ENCODE measurements at places on chromosomes 6 and 20.

DNA sequence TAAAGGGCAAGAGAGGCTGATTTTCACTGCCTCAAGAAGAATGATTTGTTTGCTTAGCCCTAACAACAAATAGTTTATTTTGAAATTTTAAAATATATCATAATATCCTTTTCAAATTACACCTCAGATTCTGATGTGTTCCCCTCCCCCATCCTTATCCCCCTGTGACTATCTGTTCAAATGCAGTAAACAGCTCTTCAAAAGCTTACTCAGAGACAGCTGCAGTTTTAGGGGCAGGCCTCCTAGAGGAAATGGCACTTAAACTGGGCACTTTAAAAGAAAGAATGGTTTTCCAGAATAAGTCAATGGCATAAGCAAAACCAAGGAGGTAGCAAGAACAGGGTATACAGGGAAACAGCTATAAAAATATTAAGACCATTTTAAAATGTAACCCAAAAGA, 118.6 kb upstream of the UST start:
- DNase-seq = no peak

DNA sequence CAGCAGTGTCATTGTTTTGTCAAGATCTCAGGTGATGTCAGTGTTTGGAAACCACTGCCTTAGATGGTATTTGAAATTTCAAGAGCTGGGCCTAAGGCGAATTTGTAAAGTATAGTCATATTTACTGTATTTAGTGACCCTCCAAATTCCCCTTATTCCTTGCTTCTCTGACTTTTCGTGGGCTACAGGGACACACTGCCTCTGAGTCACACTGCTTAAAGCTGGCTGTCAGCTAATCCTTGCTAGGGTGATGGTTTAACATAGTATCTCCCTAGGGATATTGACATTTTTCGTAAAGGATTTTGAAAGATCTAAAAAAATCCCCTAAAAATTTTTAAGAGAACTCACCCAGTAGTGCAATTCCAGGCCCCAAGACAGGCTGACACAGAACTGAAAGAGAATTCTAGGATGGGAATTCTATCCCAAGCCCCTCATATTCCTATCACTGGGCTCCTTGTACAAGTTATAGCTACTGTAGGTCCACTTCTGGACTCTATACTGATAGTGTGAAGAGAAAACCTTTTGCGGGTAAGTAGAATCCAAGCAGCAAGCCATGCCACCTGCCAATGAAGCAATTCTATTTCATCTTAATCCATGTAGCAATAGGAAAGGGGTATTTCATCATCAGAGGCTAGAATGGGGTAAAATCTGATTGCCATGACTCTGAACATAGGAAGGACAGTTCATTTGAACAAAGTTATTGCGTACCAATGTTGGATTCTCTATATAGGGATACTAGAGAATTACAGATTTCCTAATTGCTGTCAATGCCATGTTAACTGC, 4.3 kb downstream of the BMP6 start:
- DNase-seq = no peak

- DNase-seq = no peak
Observed at GRCh38 chr6:54112151-54112650, 958 bp downstream of the MLIP start.

GRCh38 chr6:2242311-2242710, 3.1 kb downstream of the GMDS start:
- DNase-seq = no peak

- peak; percentile 74 for DNase-seq
Observed at GRCh38 chr6:44074439-44074812, 52.8 kb downstream of the MRPL14 start.

DNA sequence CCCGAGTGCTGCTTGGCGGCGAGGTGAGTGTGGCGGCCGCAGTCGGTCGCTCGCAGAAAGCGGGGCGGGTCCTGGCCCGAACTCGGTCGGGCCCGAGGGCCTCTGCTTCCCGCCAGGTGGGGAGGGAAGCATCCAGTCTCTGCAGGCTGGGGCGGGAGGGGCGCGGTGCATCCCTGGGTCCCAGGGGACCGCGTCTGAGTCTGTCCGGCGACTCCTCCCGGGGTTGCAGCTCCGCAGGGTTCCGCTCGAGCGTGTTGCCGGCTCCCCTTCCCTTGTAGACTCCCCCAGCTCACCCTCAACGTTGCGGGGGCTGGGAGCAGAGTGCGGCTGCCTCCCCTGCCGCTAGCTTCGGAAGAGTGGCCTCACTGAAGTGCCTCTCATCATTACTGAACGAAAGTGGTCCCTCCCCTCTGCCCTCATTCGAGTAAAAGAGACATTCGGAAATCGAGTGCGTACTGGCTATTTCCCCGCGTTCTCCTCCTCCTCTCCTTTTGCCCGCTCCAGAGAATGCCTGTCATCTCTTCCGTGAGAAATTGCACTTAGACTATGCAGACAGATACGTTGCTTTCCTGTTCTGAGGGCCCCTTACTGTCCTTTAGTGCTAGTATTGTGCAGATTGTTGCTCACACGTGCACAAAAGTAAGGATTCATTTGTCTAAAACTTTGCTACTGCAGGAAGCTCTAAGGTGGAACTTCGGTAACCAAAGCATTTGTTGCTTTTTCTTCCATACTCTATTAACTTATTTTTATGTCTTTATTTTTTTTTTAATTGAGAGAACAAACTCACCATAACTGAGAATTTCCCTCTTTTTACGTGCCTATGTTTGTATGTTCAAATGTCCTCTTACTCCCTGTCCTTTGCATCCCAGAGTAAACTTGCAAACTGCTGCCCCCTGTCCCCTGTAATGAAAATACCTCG, 751 bp downstream of the MAP3K4 start:
- DNase-seq = peak; percentile 19

DNA sequence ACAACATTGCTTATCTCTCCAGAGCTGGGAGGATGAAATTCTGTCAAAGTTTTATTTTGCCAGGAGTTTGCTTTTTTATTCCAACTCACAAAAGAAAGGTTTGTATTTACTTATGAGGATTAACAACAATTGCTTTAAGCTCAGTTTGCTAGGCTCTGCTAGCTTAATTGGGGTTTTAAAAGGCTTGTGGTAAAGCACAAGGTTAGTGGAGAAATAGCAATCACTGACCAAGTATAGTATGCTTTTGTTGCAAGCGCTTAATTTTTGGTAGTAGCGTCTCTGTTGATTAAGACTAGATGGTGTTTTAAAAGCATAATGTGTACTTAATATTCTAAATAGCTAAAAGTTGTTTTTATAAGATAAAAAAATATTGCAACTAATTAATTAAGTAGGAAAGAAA, 45.7 kb downstream of the TINAG start:
- no peak for DNase-seq

GRCh38 chr20:49395183-49395582, 87.3 kb downstream of the KCNB1 start:
- no peak for DNase-seq

GRCh38 chr20:19765913-19766312, 7.9 kb downstream of the RIN2 start:
- no peak for DNase-seq

DNA sequence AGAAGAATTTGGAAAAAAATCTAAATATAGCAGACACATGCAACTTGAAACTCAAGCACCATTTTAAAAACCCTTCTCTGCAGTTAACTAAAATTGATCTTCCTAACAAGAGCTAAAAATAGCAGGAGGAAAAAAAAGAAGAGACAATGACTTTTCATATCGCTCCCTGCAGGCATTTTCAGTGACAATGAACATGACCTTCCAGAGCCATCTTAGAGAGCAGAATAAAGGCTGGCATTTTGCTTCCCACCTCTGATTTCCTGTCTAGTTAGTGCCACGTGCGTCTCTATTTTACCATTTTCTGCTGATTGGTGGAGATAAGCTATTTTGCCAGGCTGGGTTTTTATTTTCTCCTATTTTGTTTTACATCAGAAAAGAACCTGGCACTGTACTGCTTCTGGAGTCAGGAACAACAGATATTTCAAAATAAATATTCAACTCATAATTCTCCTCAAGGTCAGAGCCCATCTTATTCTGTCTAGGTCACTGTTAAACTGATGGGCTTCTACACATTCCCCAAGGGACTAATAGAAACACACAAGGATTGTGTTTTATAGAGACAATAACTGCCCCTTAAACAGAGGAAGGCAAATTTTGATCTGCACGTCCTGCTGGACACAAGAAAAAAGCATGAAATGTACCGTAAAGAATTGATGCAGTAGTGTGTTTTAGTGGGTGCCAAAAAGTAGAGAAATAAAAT, 70.2 kb upstream of the ENPP5 start:
- no peak for DNase-seq

DNA sequence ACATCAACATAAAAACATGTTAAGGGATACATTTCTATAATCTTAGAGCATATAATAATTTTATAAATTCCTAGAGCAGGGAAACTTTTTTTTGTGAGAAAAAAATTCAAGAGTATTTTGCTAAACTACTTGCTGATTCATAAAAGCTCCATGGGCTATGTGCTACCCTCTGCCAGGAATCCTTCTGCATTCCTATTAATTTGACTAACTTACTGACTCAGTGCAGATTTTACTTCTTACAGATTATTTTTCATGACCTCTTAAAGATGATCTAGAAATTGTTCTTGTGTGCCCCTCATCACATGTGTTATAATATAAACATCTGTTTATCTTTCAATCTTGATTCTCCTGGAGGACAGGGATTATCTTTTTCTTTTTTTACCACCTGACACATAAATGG, 5.7 kb downstream of the VTA1 start:
- DNase-seq = no peak

DNA sequence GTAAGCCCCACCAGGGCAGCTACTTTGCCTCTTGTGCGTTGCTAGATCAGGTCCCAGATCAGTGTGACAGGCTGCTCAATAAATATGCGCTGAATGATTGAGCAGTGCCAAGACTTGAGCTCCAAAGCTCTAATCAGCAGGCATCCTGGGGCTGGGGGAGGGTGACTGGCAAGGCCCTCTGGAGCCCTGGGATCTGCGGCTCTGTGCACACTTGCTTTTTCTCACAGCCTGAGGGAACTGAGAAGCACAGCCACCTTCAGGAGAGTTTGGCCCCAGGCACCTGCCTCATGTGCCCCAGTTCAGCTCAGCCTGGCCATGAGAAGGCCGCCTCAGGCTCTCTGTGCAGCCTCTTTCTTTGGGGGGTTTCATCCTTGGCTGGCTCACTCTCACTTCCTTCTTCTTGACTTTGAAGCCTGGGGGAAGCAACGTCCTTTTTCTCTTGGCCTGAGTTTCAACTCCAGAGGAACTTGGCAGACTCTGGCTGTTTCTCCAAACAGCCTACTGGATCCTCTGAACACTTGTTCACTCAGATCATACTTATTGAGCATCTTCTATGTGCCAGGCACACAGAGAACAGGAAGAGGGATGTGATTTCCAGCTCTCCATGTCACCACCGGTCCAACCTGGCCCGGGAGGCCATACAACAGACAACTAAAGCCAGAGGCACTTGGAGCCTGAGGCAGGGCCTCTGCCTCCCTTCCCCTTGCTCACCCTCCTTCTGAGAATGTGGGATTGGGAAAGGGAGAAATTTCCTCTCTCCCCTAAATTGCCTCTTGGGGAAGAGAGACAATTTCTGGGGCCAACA, 114.0 kb downstream of the VEGFA start:
- DNase-seq = no peak

DNA sequence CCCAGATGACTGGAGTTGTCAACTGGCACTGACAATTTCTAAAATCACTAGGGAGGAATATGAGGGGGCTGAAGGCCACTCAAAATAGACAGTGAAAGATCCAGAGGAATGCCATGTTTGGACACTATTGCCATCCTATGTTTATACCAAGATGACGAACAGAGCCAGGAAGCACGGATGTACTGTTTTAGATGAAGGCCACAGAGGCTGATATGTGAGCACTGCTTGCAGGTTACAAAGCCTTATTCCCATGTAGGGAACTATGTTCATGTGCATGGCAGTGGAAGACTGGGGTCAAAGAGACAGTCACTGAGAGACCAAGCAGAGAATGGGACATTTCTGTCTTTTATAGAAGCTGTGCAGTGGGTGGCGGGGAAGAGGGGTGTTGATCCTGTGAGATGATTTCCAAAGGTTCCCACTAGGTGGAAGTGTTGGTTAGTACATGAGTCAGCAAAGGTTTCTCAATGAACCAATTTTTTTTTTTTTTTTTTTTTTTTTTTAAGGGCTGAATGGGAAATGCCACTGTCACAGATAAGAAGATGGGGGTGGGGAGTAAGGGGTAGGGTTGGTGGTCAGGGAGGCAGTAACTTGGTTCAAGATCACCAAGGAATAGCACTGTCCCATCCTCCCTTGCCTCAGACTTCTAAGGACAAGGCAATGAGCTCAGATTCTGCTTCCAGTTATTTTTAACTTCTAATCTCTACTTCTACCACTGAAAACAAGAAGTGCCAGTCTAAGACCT, 46.7 kb upstream of the MOCS1 start:
- no peak for DNase-seq

- peak; percentile 8 for DNase-seq
Observed at GRCh38 chr6:14037402-14038277, 79.9 kb upstream of the CD83 start.

DNA sequence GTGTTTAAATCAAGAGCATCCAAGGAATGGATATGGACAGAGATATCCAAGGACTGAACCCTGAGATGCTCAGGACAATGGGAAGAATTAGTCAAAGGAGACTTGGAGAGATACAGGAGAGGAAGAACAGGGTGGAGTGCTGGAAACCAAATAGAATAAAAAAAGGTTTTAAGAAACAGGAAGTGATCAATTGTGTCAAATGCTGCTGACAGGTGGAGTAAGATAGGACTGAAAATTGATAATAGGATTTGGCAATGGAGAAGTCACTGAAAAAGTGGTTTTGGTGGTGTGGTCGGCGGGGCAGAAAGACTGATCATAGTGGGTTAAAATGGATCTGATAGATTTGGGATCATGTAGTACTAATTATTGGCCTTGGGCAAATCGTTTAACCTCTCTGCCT, 37.9 kb upstream of the PNRC1 start:
- DNase-seq = no peak

- DNase-seq = no peak
Observed at GRCh38 chr6:169145991-169146501, 107.6 kb downstream of the THBS2 start.

DNA sequence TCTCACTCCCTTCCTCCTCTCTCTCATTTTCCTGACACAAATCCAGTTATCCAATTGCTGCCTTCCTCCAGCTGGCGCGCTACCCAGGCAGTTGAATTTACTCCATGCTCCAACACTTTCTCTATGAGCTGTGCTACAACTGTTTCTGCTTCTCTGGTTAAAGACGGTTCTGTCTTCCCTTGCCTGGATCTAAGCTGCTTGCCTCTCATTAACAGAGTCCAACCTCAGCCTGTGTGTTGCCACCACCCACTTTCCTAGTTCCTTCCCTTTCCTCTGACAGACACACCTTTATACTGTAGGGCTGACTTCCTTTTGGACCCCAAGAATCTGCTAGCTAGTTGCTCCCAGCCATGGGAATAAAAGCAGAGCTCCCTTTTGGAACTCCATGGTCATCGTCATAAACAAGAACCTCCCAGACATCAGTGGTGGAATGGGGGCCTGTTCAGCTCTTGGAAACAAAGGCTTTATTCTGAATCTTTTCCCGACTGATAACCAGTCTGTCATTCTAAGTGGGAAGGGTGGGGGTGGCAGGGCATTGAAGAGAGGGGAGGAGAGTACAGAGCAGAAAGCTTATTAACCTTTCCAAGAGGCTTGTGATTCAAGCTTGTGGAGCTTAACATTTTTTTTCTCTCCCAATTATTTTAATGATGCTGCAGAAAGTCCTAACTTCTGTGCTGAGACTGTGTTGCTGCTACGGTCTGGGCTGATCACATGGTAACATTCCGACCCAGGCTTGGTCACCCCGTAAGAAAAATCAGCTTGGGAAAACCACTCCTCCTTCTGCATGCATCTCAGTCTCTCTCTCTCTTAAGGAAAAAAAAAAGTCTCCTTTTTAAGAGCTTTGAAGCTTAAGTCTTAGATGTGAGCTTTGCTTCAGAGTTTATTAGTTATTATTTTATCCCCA, 31.3 kb upstream of the BMP2 start:
- no peak for DNase-seq
